ENCODE measurements at places on chromosomes 16 and 17. TPM values are rescaled to one million over a fixed set of nuclear protein-coding genes. Genes with fewer than 3 reads are reported as not detected.

Gene MYH3
- polyA plus RNA-seq, result 1.1 TPM

Gene RND2
- polyA plus RNA-seq, result 0.28 TPM

Gene MARCHF10
- 0.04 TPM for polyA plus RNA-seq

Gene KRT12
- not detected for polyA plus RNA-seq

Gene HSPB9
- 0.09 TPM for polyA plus RNA-seq

Gene KRTAP1-5
- not detected for polyA plus RNA-seq

Gene ATP1B2
- 0.51 TPM for polyA plus RNA-seq

Gene CNTNAP1
- 8.3 TPM for polyA plus RNA-seq

Gene PRSS21
- polyA plus RNA-seq, result 0.39 TPM

Gene CD300A
- polyA plus RNA-seq, result 3.0 TPM

Gene AANAT
- not detected for polyA plus RNA-seq

Gene CTRL
- polyA plus RNA-seq, result 627 TPM

Gene SHISA6
- polyA plus RNA-seq, result 1.3 TPM

Gene OR1G1
- not detected for polyA plus RNA-seq

Gene P2RX1
- polyA plus RNA-seq, result 18.9 TPM

Gene CNTNAP4
- not detected for polyA plus RNA-seq

Gene HP
- 128 TPM for polyA plus RNA-seq

Gene CCL16
- 0.45 TPM for polyA plus RNA-seq

Gene CBX2
- polyA plus RNA-seq, result 1.3 TPM

Gene MPO
- polyA plus RNA-seq, result 0.34 TPM

Gene ACSF3
- polyA plus RNA-seq, result 24.3 TPM

Gene TMEM11
- polyA plus RNA-seq, result 17.7 TPM

Gene CES3
- polyA plus RNA-seq, result 2.2 TPM

Gene CHST5
- polyA plus RNA-seq, result not detected

Gene MTSS2
- polyA plus RNA-seq, result 36.6 TPM

Data from adipose tissue (tissue), 3 donors.